Left renal pelvis (tissue), 4 donors: ENCODE measurements at places on chromosomes 1 and 21.

DNA sequence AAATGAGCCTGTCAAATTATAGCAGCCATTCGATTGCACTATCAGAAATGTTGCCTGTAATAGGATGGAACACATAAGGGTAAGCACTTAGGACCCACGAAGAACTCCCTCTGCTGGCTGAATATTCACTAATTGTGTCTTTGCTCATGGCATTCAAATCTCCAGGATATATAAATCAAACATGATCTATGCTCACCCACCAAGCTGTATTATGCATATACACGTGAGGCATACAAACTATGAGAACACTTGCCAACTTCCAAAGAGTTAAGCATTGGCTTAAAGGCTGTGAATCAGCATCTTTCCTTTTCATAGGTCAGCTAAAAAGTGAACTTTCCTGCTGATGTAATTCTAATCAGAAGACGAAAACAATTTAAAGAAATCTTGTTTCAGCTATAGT lies 34.5 kb downstream of the TMPRSS15 start:
- no peak for DNase-seq

DNA sequence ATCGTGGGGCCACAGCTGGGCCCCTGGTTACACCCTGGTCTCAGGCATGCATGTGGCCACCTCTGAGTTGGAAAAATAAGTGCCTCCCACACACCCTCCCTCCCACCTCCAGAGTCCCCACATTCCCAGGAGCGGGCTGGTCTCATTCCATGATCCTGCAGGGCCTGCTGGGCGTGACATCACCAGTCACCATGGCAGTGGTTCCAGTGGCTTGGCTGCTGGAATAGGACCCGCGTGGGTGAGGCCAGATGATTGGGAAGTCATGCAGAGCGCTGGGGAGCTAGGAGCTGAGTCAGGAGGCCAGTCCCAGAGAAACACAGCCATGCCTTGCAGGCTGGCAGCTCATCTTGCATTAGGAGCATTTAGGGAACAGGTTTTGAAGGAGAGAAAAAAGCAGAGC lies 125.4 kb upstream of the TMEM51 start:
- DNase-seq: peak; percentile 77

DNA sequence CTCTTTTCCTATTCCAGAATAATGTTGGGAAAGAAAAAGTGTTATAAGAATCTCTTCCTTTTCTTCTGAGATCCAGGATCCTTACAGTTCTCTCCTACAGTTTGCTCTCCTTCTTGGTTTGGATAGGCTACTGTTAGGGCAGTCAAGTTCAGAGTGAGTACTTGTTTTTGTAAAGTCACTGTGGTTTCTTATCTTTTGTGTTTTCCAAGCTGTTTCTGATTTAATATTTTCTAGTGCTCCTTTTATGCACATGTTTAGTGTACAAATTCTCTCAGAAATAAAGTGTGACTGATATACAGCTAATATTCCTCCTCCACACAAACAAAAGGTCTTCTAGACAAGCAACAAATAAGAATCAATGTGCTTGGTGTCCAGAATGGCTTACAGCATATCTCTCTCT lies 107.7 kb downstream of the BACH1 start:
- no peak for DNase-seq

GRCh38 chr1:15968172-15968571 lies 7.7 kb downstream of the ZBTB17 start:
- DNase-seq: no peak

- no peak for DNase-seq
Measured at GRCh38 chr1:154773551-154773950, 96.5 kb downstream of the KCNN3 start.
